ENCODE measurements at places on chromosomes 6 and 20.

DNA sequence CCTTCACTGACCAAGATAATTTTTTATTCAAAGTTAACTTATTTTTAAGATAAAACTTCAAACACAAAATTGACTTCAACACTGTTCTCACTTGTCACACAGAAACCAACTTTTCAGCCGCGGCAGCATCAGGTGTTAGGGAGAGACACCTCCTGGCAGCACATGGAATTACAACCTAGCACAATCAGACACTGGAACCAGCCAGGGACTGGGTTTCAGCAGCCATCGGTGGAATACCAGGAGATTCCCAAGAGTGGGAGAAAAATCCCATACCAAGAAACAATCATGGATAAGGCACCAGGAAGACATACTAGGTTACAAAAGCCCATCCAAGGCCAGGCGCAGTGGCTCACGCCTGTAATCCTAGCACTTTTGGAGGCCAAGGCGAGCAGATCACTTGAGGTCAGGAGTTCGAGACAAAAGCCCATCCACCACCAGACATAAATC, 70.0 kb downstream of the SNX5 start:
- DNase-seq: peak; percentile 26

DNA sequence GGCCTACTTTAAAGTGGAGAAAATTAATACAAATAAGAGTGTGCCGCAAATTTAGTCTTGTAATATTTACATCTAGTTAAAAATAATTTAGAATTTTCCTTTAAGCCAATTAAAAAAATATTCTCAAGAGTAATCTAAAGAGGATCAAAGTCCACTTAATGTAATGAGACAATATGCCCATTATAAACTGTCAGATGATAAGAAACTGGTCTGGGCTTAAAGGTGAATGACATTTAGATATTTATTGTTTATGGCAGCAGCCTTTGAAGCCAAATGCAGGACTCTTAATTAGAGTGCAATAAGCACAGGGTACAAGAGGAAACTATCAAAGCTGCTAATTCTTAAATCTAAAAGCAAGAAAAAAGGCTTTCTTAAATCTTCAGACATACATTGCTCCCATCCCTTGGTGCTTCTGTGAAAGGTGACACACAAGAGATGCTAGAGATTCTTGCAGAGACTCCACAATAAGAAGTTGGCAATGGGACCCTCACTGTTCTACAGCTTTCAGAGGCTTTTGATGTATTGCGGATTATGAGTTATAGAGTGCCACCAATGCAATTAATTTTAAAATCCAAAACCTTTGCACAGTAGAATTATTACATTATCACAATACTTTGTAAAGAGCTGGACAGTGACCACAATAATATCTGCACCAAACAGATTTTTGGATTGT, 116.1 kb downstream of the MAN1A1 start:
- no peak for DNase-seq

GRCh38 chr6:7252390-7252789, 60.6 kb downstream of the SSR1 start:
- DNase-seq: no peak

- no peak for DNase-seq
Measured at GRCh38 chr6:167047554-167047953, 48.4 kb downstream of the CEP43 start.

DNA sequence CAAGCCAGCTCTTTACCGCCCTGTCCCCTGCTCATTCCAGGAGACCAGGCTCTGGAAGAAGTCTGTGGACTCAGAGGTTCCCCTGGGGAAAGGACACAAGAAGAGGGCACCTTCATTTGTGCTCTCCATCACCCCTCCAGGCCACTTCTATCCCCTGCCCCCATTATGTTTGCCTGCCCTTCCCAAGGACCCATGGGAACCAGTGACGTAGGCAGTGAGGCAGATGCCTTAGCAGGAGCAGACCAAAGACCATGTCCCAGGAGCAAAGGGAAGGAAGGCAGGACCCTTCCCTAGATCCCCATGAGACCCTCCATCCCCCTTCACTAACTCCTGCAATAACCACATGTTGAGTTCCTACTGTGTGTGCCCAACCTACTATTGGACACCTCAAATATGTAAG, 94.4 kb downstream of the MDGA1 start:
- no peak for DNase-seq

DNA sequence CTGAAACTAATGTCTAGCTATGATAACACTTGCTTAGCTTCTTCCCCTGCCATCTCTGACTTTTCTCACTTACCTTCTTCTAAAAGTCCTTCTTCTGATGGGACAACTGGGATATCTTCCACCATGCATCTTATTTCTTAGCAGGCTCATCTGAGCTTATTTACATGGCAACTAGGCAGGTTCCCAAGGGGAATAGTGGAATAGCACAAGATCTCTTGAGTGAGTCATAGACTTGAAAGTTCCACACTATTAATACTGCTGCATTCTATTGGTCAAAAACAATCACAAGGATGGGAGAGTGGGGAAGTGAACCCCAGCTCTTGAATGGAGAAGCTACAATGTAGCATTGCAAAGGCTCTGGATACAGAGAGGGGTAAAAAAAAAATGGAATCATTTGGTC, 142.1 kb downstream of the HAO1 start:
- no peak for DNase-seq

DNA sequence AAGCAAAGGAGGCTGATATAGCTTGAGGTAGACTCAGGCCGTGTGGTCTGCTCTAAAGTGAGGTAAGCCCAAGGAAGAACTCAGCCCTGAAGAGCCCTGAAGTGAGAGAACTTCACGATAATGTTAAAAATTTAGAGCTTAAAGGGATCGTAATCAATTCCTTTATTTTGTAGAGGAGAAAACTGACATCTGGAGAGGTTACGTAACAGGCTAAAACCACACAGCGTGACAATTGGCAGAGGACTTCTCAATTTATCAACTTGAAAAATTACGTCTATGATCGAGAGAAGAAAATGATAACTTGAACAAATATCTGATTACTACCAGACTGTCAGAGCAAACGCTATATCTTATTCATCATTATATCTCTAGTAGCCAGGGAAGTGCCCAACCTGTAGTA, 121.8 kb upstream of the FOXO3 start:
- no peak for DNase-seq

DNA sequence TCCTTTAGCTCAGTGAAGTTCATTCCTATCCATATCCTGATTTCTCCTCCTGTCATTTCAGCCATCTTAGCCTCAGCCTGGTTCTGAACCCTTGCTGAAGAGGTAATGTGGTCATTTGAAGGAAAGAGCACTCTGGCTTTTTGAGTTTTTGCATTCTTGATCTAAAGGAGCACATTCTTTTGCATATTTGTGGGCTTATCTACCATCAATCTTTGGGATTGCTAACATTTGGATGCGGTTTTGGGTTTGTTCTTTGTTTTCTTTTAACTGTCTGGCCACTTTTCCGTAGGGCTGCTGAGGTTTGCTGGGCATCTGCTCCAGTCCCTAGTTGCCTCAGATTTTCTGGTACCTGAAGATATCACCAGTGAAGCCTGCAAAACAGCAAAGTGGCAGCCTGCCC, 238.3 kb downstream of the EPM2A start:
- no peak for DNase-seq

DNA sequence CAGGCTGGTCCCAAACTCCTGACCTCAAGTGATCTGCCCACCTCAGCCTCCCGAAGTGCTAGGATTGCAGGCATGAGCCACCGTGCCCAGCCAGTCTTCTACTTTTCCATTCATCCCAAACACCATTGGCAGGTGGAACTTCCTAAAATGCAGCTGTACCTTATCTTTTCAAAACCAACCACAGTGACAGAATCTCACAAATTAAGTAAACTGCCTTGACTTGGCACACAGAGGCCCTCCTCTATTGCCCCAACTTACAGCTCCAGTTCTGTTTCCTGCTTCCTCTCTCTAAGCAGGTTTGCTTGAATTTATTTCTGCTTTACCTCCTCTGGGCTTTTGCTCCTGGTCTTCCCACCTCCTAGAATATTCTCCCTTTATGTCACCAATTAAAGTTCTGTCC, 7.6 kb downstream of the MYB start:
- DNase-seq: no peak

DNA sequence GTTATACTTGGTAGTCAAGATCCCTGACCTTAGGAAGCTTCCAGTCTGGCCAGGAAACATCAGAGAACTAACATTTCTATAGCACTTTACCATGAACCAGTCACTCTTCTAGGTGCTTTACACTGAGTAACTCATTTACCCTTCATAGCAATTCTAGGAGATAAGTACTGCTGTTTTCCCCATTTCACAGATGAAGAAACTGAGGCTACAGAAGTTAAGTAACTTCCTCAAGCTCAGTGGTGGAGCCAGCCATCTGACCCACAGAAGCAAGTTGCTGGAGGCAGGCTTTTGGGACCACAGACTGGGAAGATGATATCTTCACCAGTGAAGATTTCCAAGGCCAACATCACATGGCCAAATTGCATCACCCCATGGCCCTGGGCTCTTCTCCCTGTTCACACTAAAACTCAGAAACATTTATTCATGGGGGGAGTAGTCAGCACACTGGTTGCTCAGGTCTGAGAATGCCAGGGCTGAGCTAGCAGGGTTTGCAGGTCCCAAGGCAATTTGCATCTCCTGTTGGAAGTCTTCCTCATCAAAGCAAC, 70.3 kb downstream of the UNC5CL start:
- DNase-seq: no peak
